Left renal pelvis (tissue), 4 donors: ENCODE measurements at places on chromosomes 11 and 22.

GRCh38 chr22:28015046-28015425 lies 96.0 kb upstream of the PITPNB start:
- no peak for DNase-seq

DNA sequence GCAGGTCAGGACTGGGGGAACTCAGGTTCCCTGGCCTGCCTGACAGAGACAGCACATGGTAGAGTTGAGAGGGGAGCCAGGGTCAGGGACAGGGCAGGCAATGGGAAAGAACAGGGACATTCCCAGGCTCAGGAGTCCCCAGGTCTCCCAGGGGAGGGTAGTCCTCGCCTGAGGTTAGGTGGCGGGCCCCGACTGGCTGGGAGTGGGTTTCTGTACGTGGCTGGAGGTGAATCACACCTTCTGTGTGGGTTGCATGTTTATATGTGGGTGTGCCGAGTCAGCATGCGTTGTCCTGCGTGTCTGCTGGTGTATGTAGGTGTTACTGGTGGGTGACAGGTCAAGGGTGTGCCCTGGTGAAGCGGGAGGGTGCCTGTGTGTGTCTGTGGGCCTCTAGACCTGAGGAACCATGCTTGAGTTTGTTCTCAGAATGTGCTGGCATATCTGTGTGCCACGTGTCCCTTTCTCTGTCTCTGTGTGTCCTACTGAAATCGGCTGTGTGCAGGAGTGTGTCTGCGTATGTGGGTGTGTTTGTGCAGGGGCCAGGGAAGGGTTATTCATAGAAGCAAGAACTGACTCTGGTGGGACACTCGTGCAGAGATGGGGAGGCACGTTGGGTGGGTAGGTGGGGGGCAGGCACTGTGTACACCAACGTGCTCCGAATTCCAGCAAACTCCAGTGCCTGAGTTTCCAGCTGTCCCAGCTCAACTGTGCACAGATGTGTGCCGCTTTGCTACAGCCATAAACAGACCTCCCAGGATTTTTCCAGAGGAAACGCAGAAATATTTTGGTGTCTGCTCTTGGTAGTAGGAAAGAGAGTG lies 23.8 kb upstream of the OAF start:
- DNase-seq, result no peak

GRCh38 chr11:22341588-22341931 lies 3.4 kb downstream of the SLC17A6 start:
- no peak for DNase-seq

DNA sequence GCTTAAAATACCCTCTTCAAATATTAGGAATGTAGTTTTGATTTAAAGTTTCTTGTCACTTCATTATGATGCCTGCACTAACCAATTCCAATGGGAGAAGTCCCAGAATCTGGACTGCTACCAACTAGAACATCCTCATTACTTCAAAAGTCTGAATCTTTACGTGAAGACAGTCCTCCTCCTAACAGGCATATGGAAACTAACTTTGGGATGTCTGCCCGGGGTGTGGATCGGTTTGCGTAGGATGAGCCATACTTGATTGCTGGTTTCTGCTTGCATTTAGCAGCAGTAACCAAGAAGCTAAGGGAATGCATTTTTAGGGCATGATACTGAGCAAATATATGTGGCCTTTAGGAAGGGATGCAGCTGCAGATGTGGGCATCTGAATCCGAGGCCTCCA lies 177.1 kb downstream of the LRRC4C start:
- no peak for DNase-seq

- DNase-seq, result no peak
These were observed 77.7 kb upstream of the SOX6 start for GRCh38 chr11:16434036-16434435.

GRCh38 chr11:14969901-14970323 lies 2.2 kb downstream of the CALCA start:
- no peak for DNase-seq

GRCh38 chr22:20441631-20442484 lies 4.2 kb upstream of the SCARF2 start:
- DNase-seq, result no peak

- DNase-seq, result no peak
These were observed 48.1 kb upstream of the B3GAT1 start for GRCh38 chr11:134460062-134460561.

DNA sequence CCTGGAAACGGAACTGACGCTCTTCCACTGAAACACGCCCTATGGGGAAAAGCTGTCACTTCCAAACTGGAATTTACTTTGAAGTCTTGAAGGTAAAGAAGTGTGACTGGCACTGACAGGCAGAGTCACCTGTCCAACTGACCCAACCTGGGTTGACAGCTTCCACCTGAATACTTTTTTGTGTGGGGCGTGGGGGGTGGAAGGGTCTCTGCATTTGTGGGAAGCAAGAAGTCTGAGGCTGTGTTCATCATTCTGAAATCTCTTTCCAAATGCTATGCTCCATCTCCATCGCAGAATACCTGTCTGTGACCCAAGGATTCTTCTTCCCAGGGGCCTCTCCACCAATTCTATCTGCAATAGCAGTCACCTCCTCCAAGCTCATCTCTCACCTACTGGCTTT lies 7.8 kb downstream of the IFT27 start:
- no peak for DNase-seq

- DNase-seq, result no peak
These were observed 154.9 kb downstream of the MPPED1 start for GRCh38 chr22:43566561-43567332.

DNA sequence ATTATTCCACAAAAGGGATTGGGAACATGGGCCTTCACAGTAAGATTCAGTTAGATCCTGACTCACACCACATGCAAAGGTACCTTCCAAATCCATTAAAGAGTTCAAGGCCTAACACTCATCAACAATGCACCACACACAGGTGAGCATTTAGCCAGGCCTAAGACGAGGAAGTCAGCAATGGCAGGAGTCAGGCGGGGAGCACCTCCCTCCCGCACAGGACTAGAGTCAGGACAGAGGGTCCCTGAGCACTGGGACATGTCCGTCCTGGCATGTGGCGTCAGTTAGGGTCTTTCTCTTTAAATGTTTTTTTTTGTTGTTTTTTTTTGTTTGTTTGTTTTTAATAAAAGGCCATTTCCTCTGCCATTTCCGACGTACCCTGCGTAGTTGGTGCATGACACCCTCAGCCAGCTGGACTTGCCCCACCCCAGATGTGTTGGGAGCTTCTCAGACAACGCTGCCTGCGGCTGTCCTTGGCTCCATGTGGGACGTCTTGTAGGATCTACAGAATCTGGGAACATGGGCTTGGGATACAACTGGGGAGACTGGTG lies 1458.6 kb downstream of the BRD1 start:
- DNase-seq, result no peak

DNA sequence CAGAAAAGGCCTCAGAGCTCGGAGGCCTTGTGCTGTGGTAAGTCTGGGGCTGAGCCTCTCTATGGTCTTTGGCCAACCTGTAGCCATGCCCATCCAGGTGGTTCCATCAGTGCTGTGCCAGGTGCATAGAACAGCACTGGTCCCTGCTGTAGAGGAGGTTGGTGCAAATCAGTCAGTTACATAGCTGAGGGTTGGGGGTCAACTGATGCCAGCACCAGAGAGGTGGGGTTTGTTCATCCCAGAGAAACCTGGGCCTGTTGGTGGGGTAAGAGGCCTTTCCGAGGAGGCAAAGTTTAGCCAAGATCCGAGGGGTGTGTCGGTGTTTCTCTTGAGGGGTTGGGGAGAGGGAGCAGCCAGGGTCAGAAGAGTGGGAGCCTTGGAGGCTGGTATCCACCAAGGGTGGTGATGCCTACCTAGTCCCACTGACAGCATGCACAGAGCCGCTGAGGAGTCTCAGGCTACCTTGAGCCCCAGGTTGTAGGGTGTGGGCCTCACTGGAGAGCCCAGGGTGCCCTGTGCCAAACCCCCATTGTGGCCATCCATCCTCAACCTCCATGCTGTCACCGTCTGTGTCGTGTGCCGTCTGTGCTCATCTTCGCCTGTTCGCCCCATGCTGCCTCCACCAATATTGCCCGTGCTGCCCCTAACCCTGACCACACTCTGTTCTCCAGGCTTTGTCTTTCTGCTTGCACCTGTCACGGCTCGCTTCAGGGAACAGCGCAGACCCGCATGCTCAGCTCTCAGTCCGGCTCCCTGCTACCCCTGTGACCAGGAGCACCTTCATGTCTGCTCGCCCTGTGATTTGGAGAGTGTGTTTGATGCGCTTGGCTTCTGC lies 78.7 kb upstream of the SUSD2 start:
- no peak for DNase-seq

- DNase-seq, result no peak
These were observed 11.6 kb upstream of the OLFML1 start for GRCh38 chr11:7473717-7474116.

DNA sequence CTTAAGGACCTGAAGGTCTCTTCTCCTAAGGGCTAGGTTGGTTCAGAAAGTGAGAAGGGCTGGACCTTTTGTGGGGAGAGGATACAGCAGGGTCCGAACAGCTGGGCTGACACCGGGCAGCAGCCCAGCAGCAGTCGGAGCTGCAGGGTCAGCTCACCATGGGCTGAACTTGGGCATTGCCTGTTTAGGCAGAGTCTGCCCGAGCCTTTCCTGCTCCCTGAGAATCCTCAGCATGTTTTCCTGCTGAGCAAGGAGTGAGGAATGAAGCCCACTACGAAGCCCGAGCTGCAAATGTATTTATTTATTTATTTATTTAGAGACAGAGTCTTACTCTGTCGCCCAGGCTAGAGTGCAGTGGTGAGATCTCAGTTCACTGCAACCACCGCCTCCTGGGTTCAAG lies 83.9 kb downstream of the PTPRJ start:
- no peak for DNase-seq

GRCh38 chr22:47126344-47126811 lies 363.9 kb downstream of the TBC1D22A start:
- no peak for DNase-seq

- no peak for DNase-seq
These were observed 42.2 kb downstream of the P4HA3 start for GRCh38 chr11:74269161-74269811.

DNA sequence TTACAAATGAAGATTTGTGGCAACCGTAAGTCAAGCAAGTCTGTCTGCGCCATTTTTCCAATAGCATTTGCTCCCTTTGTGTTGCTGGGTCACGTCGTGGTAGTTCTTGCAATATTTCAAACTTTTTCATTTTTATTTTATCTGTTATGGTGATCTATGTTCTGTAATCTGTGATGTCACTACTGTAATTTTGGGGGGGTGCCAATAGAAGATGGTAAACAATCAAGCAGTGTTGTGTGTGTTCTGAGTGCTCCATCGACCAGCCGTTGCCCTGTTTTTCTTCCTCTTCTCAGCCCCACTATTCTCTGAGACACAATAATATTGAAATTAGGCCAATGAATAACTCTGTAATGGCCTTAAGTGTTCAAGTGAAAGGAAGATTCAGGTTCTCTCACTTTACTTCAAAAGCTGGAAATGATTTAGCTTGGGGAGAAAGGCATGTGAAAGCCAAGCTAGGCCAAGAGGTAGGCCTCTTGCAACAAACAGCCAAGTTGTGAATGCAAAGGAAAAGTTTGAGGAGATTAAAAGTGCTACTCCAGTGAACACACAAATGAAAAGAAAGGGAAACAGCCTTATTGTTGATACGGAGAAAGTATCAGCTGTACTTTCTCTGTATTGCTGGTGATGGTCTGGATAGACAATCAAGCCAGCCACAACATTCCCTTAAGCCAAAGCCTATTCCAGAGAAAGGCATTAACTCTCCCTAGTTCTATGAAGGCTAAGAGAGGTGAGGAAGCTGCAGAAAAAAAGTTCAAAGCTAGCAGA lies 7.5 kb downstream of the ZC3H12C start:
- DNase-seq, result no peak
